ENCODE measurements at places on chromosomes 7 and 10.
A peak's percentile ranks its signal among the peaks of the same experiment; 100 is the strongest.

GRCh38 chr10:118241229-118242137 lies 100.6 kb downstream of the FAM204A start:
- DNase-seq, result peak; percentile 33

- no peak for DNase-seq
Measured at GRCh38 chr7:159310457-159311171, 165.9 kb upstream of the VIPR2 start.

DNA sequence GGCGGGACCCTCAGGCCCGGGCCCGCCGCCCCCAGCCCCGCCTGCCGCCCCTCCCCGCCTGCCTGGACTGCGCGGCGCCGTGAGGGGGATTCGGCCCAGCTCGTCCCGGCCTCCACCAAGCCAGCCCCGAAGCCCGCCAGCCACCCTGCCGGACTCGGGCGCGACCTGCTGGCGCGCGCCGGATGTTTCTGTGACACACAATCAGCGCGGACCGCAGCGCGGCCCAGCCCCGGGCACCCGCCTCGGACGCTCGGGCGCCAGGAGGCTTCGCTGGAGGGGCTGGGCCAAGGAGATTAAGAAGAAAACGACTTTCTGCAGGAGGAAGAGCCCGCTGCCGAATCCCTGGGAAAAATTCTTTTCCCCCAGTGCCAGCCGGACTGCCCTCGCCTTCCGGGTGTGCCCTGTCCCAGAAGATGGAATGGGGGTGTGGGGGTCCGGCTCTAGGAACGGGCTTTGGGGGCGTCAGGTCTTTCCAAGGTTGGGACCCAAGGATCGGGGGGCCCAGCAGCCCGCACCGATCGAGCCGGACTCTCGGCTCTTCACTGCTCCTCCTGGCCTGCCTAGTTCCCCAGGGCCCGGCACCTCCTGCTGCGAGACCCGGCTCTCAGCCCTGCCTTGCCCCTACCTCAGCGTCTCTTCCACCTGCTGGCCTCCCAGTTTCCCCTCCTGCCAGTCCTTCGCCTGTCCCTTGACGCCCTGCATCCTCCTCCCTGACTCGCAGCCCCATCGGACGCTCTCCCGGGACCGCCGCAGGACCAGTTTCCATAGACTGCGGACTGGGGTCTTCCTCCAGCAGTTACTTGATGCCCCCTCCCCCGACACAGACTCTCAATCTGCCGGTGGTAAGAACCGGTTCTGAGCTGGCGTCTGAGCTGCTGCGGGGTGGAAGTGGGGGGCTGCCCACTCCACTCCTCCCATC lies 82.7 kb downstream of the PAX2 start:
- no peak for DNase-seq

- no peak for DNase-seq
Measured at GRCh38 chr7:44388089-44388970, 62.9 kb upstream of the CAMK2B start.

DNA sequence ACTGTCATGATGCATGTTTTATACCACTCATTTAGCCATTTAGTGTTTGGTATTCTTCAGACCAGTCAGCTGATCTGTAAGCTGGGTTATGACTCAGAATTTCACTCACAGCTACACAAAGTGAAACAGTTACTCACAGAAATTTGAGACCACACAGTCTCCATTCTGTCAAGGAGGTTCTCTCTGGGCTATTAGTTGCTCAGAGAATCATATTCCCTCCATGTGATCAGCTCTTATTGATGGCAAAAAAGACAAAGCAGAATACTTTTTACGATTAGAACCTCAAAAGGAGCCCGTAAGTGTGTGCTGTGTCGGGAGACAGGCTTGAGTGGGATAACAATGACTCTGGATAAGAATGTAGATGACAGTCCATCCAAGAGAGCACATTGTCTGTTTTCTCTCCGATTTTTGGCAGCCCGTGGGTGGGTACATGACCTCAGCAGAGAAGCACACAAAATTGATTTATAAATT lies 277.6 kb upstream of the SORCS1 start:
- no peak for DNase-seq

DNA sequence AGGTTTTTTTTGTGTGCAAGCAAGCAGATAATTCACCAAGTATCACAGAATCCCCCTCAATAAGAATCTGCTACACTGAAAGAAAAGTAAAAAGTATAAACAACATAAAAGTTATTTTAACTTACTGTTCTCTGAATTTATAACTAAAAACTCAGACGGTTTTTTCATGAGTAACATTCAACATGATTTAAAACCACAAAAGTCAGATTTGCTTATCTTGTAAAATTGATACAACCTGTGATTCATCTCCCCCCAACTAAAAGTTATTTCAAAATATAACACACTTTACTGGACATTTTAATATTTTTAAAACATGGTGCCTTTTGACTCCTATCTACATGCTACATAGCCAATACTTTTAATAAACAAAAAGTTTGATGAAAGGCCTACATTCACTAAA lies 32.8 kb downstream of the TSPAN12 start:
- no peak for DNase-seq

- no peak for DNase-seq
Measured at GRCh38 chr10:70804421-70804808, 11.3 kb upstream of the SGPL1 start.

GRCh38 chr7:131454498-131454897 lies 101.9 kb downstream of the PODXL start:
- DNase-seq, result no peak

DNA sequence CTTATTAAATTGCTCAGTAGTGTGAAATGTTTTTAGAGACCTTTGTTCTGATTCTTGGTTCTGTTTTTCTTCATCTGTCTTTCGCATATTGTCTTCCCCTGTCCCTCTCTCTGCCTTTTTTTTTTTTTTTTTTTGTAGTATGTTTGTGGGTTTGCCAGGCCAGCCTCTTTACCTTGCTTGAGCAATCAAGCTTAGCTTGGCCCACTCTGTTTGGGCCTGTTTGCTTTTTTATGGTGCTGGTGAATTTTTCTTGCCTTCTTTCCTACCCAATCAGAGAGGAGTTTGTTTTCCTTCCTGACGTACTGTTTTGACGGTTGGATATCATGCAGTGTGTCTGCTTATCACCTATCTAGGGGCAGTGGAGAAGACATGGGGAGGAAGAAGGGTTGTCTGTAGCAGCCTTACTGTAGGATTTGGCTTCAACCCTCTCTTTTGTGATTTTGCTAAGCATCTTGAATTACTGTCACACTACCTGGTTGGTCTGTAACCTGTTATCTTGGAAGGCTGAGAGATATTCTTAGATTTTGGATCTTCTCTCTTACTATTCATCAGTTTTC lies 64.0 kb downstream of the BBS9 start:
- DNase-seq, result no peak

DNA sequence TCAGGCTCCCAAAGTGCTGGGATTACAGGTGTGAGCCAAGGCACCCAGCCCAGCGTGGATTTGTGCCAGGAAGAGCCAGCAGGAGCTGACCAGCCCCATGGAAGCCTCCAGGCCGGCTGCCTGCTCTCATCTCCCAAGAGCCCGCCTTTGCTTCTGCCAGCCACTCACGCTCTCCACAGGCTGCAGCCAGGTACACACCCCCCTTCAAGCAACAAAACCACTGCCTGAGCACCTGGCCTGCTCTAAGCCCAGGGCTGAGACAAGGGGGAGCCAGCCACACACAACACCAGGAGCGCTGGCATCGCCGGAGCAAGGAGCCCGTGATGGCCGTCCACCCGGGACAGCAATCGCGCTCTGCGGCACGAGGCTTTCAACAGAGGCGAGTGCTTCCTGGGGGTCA lies 34.5 kb downstream of the MAD1L1 start:
- DNase-seq, result no peak
